ENCODE measurements at places on chromosomes 11 and 22.

GRCh38 chr11:71566081-71566620 lies 788 bp downstream of the KRTAP5-10 start:
- DNase-seq, result no peak

GRCh38 chr22:50309601-50309991 lies 2.1 kb upstream of the PLXNB2 start:
- DNase-seq, result no peak

GRCh38 chr11:12285106-12285505 lies 92.3 kb upstream of the PARVA start:
- DNase-seq, result no peak

DNA sequence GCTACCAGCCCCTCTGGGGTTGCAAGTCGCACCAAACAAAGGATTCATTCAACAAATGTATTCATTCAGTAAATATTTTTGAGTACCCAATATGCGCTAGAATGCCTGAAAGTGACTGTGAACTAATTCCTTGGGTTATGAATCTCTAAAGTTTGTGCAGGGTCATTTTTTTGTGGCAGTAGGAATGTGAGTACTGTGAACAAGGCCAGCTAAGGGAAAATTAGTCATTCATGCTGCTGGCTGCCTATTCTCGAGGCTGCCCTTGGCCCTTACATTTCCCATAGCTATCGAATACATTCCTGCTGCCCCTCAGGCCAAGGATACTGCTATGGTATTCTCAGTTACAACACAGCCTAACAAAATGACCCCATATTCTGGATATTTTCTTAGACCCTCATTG lies 141.6 kb downstream of the TRPC6 start:
- DNase-seq, result no peak

- DNase-seq, result no peak
Measured at GRCh38 chr11:45918331-45918941, 759 bp upstream of the PEX16 start.

- no peak for DNase-seq
Measured at GRCh38 chr22:25643232-25644000, 78.9 kb downstream of the GRK3 start.

- no peak for DNase-seq
Measured at GRCh38 chr11:8426076-8426475, 162.4 kb upstream of the LMO1 start.

- DNase-seq, result no peak
Measured at GRCh38 chr22:44780876-44781449, 28.6 kb downstream of the ARHGAP8 start.

GRCh38 chr11:82969811-82970210 lies 68.3 kb downstream of the DDIAS start:
- DNase-seq, result peak; percentile 17

GRCh38 chr11:45748801-45749200 lies 56.1 kb upstream of the SLC35C1 start:
- no peak for DNase-seq

DNA sequence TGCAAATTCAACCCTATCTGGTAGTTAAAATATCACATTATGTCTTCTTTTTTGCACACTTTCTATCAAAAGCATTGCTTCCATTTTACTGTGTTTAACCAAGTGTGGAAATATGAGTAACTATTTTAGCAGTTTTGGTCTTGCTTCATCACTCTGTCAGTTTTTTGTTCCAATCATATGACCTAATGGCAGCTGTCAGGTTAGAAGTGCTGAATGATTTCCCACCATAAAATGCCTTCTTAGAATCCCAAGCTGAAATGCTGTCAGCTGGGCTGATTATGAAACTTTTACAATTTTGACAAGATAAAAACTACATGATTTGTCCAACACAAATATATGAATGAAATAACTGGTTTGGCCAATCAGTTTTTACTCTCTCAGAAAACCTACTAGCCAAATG lies 1654.6 kb upstream of the RAG2 start:
- no peak for DNase-seq

- peak; percentile 62 for DNase-seq
Measured at GRCh38 chr22:39622881-39623367, 52.4 kb downstream of the CACNA1I start.

- no peak for DNase-seq
Measured at GRCh38 chr11:132904607-132905006, 627.7 kb downstream of the OPCML start.

- DNase-seq, result no peak
Measured at GRCh38 chr11:67592880-67593564, 9.4 kb downstream of the GSTP1 start.

- DNase-seq, result no peak
Measured at GRCh38 chr11:65773784-65774411, 6.9 kb downstream of the AP5B1 start.

GRCh38 chr11:32511926-32512325 lies 71.7 kb upstream of the EIF3M start:
- DNase-seq, result no peak

DNA sequence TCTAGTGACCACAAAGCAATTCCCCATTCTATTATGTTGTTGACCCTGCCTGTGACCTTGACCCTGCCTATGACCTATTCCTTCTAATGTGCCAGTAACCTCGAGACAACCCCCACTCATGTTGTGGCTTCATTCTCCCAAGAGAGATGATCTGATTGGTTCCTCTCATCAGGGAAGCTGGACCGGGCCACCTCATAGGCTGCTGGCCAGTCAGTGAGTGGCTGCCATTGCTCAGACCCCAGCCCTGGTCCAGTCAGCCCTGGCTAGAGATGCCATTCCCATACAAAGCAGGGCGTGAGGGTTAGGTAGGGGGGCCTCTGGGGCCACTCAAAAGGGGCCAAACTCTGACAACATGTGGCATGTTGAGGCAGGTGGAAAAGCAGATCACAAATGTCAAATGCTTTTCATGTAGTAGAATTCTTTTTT lies 11.9 kb downstream of the SLC29A2 start:
- DNase-seq, result no peak

DNA sequence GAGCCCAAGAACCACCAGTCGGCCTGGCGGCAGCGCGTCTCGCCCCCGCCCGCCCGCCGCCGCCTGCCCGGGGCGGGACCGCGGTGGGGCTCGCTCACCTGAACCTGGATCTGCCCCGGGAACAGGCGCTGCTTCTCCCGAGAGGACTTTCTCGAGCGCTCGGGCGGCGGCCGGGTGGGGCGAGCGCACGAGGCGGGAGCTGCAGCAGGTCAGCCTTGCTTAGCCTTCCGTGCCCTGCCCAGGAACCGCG lies 133 bp downstream of the MYH9 start:
- no peak for DNase-seq

- DNase-seq, result no peak
Measured at GRCh38 chr11:121754598-121754997, 301.8 kb upstream of the SORL1-AS1 start.

GRCh38 chr22:23613193-23613972 lies 18.7 kb downstream of the DRICH1 start:
- no peak for DNase-seq

GRCh38 chr22:23245799-23246136 lies 65.5 kb downstream of the BCR start:
- no peak for DNase-seq

DNA sequence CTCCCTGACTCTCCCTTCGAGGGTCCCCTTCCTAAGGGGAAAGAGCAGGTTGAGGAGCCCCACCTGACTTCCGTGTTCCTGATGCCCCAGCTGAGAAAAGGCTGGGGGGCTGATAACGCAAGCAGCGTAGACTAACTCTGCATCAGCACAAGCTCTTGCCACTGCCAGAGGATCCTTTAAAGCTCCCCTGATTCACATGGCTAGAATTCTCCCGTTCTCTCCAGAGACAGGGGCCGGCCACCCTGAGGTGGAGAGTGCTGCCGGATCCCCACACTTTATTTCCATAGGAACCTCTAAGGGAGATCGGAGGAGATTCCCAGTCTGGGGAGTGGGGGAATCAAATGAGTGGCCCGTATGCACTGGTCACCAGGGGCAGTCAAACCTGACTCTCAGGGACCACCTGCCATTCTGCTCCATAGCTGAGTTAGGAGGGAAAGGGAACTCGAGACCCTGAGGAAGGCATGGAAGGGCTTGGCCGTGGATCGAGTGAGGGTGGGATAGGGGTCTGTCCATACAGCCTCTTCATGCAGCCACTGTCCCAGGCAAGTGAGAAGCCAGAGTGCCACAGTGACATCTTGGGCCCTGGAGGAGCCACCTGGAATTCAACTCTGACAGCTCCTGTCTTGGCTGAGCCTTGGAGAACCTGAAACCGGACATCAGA lies 1.4 kb upstream of the VSIG10L2 start:
- no peak for DNase-seq

GRCh38 chr22:47328550-47329243 lies 566.2 kb downstream of the TBC1D22A start:
- no peak for DNase-seq

DNA sequence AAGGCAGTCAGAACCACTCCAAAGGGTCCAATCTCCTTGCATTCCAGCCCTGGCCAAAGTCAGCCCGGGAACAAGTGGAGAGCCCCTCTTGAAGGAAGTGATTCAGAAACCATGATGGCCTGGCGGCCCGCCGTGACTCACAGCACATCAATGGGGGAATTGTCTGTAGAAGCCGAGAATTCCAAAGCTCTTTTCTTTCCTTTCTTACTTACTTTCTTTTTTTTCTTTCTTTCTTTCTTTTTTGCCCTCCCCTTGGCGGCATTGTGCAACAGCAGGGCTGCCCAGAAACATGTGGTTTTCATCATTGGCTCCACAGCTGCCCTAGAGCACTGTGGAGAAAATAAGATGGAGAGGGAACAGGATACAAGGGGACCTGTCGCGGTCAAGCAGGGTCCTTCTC lies 140.2 kb upstream of the TIMP3 start:
- DNase-seq, result no peak

- DNase-seq, result no peak
Measured at GRCh38 chr22:26267856-26268255, 98.6 kb downstream of the SEZ6L start.

DNA sequence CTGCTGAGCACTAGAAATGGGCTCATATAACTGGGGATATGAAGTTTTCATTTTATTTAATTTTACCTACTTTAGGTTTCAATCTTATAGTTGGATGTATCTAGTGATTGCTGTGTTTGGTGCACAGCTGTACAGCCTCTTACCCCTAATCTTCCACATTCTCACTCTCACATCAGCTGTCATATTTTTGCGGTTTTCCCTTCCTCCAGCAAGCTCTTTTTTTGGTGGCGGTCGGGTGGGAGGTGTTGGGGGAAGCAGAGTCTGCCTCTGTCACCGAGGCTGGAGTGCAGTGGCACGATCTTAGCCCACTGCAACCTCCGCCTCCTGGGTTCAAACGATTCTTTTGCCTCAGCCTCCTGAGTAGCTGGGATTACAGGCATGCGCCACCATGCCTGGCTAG lies 445.1 kb upstream of the ISX start:
- no peak for DNase-seq

DNA sequence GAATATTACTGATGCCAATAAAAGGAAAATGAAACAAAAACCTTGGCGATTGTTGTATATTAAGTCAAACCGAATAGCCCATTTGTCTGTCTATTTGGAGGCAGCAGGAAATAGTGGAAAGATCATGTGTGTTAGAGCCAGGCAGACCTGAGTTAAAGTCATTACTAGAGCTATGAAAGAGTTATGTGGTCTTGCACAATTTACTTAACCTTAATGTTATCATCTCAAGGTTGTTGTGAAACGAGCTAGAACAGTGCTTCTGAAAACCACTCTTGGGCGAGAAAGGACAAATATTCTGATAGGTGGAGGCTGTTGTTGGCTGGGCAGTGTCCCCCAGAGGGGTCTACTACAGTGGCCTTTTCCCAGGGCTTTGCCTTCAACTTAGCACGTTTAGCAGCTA lies 60.0 kb upstream of the NUP160 start:
- no peak for DNase-seq

GRCh38 chr11:79902493-79902892 lies 461.7 kb upstream of the TENM4 start:
- no peak for DNase-seq

DNA sequence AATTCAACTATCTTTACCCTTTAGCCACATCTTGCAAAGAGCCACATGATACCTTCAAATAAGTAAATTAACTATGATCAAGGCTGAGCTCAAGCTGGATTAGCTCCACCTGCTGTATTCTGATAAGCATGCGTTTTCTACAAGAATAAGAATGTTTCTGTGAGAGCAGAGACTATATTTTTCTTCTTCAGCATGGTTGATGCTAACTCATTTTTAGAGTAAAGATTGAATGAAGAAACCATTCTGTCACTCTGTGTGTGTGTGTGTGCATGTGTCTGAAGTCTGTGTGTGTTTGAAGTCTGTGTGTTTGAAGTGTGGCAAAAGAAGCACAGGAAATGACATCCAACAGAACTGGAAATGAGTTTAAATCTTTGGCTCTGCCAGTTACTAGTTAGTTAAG lies 12.0 kb upstream of the LAYN start:
- no peak for DNase-seq

- peak; percentile 69 for DNase-seq
Measured at GRCh38 chr11:133821776-133822175, 23.5 kb downstream of the SPATA19 start.

DNA sequence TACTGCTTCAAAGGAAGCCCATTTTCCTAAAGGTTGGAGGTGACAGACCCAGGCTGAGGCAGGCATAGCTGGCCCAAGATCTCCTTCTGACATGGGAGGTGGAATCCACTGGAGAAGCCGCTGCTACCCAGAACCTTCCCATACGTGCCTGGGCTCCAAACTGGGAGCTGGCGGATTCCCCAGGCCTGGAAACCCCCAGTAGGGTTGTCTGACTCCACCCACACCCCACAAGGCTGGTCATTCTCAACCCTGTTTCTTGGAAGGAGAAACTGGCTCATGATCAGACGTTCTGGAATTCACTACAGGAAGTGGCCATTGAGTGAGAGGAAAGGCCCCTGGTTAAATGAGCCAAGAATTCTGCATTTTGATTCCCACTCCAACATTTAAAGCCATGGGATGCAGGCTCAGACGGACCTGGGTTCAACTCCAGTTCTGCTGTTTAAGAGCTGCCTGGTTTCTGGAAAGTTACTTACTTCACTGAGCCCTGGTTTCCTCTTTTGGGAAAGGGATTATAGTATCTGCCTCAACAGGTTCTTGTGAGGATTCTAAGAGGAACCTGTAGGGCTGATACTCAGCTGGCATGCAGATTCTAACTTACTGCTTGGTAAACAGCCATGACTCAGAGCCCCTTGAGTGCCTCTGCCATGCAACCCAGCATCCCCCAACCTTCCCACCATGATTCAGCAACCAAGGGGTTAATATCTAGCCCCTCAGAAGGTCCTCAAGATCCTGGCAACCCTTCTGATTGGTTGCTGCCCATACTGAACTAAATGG lies 19.4 kb upstream of the TSKU start:
- no peak for DNase-seq

- DNase-seq, result peak; percentile 10
Measured at GRCh38 chr11:13278609-13279486, 1.3 kb downstream of the BMAL1 start.

DNA sequence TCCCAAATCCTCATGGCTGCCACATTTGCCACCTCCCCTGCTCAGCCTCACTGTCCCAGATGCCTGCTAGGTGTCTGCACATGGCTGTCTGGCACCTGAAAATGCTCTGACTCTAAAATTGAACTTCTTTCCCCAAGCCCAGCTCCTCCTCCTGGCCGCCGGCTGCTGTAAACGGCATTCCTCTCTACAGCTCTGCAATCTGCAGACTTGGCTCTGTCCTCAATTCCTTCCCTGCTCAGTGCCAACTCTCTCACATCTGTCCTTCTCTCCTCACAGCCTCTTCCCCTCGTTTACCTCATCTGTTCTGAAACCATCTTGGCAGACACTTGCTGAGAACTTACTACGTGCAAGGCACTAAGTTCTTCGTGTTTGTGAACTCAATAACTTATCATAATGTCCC lies 169.4 kb upstream of the SYT13 start:
- no peak for DNase-seq

All from GM12891 (cell line).